Bronchial smooth muscle cell (primary cell): ENCODE measurements at places on chromosomes 2 and 18. TPM values are rescaled to one million over a fixed set of nuclear protein-coding genes. Genes with fewer than 3 reads are reported as not detected.

The RGPD6 gene
- 12.3 and 34.7 TPM in 2 replicates for total RNA-seq

The SPEG gene
- 7.8 and 9.1 TPM in 2 replicates for total RNA-seq

The ATOH8 gene
- total RNA-seq: 24.6 and 29.5 TPM in 2 replicates

The TRIB2 gene
- 12.3 and 24.7 TPM in 2 replicates for total RNA-seq

The TEKT4 gene
- not detected in 2 replicates for total RNA-seq

The CRYGB gene
- not detected in 2 replicates for total RNA-seq

The FAM237A gene
- total RNA-seq: not detected in 2 replicates

The SPP2 gene
- total RNA-seq: 0.16 TPM in 1 of 2 replicates, not detected in the other
